ENCODE measurements at places on chromosomes 3 and 15.

- no peaks in the 10 kb centered on the region for H3K36me3 ChIP-seq
- H3K4me3 ChIP-seq, result no peak overlapping the region
- H3K27ac ChIP-seq, result peak overlapping the region; percentile 81
- DNase-seq, result peak; percentile 85
- H3K4me1 ChIP-seq, result peaks cover 41% of the 10 kb centered on the region
Observed at GRCh38 chr3:172918165-172918564, 167.6 kb downstream of the ECT2 start.

GRCh38 chr3:8953313-8953712, 10.0 kb downstream of the RAD18 start:
- no peak overlapping the region for H3K4me3 ChIP-seq
- H3K27ac ChIP-seq, result no peak overlapping the region
- peaks cover 31% of the 10 kb centered on the region for H3K36me3 ChIP-seq
- no peaks in the 10 kb centered on the region for H3K27me3 ChIP-seq

DNA sequence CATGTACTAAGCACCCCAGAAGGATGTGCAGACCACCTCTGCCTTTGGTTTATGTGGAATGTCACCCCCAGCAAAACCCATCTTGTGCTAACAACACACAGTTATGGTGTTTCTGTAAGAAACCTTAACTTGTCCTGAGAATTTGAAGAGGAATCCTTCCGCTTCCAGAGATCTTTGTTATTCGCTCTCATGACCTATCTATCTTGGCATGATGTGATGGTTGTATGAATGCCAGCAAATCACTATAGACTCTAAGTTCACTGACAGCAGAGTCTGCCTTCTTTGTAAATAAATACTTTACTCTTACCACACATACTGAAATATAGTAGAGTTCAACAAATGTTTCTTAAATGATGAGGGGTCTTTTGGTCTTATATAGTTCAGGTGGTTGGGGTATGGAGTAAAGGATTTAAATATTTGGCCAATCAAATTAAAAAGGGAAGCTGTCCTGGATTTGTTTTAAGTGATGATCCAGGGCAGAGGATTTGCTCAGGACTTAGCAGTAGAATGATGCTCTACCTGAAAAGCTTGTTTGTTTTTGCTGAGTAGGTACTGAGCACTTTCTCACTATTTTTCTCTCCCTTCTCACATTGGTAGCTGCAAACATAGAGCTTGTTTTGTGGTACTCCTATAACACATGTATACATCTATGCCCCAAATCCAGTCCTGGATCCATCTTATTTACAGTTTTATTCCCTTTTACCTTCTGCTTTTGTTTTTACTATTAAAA, 27.9 kb upstream of the RTP1 start:
- H3K36me3 ChIP-seq, result no peaks in the 10 kb centered on the region
- no peak overlapping the region for H3K4me3 ChIP-seq
- H3K27me3 ChIP-seq, result no peaks in the 10 kb centered on the region
- no peak for DNase-seq

- no peak overlapping the region for H3K27ac ChIP-seq
- H3K27me3 ChIP-seq, result no peaks in the 10 kb centered on the region
- H3K4me1 ChIP-seq, result no peaks in the 10 kb centered on the region
- peaks cover 31% of the 10 kb centered on the region for H3K36me3 ChIP-seq
- no peak for DNase-seq
Observed at GRCh38 chr3:121443456-121443855, 102.3 kb downstream of the POLQ start.
